Thymus (tissue), 14 donors: ENCODE measurements at places on chromosomes 5 and 9. TPM values are rescaled to one million over a fixed set of nuclear protein-coding genes. Genes with fewer than 3 reads are reported as not detected.
A peak's percentile ranks its signal among the peaks of the same experiment; 100 is the strongest.

Gene KDM4C
- 36.2 TPM for total RNA-seq

Gene IFNB1
- total RNA-seq, result 0.05 TPM

Gene PCDHGB7
- 0.85 TPM for total RNA-seq

Gene PRSS3
- 5.7 TPM for total RNA-seq

Gene TAF11L5
- not detected for total RNA-seq

Gene PRR7
- total RNA-seq, result 3.6 TPM

Gene TAF11L11
- total RNA-seq, result not detected

Gene FOXD4L3
- total RNA-seq, result 0.94 TPM

Gene ICE1
- total RNA-seq, result 20.3 TPM

DNA sequence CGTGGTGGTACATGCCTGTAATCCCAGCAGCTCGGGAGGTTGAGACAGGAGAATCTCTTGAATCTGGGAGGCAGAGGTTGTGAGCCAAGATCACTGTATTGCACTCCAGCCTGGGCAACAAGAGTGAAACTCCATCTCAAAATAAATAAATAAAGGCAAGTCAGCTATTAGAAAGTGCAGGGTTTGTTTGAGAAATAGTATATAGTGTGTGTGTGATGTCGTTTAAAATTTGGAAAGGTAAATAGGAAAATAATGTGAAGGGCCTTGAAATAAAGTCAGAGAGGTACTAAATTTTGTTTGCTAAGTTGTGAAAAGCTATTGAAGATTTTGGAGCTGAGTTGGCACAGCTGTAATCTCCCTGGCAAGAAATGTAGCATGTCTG, 17.8 kb downstream of the ZNF131 start:
- DNase-seq, result no peak

DNA sequence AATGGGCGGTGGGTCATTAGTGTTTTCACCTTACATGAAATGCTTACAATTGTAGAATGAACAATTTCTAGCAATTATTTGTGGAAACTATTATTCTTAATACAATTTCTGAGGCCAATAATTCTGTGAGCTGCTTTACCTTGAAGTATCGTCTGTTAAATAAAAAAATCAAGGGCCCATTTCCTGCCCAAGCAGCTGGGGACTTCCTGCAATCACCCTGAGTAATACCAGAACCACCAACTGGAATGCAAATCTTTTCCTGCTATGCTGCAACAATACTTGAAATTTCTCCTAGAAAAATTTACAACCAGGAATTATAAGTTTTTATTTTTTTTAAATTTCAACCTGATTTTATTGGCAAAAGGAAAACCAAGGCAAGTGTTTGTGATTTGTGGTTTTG, 52.6 kb downstream of the ADAMTS16 start:
- no peak for DNase-seq

DNA sequence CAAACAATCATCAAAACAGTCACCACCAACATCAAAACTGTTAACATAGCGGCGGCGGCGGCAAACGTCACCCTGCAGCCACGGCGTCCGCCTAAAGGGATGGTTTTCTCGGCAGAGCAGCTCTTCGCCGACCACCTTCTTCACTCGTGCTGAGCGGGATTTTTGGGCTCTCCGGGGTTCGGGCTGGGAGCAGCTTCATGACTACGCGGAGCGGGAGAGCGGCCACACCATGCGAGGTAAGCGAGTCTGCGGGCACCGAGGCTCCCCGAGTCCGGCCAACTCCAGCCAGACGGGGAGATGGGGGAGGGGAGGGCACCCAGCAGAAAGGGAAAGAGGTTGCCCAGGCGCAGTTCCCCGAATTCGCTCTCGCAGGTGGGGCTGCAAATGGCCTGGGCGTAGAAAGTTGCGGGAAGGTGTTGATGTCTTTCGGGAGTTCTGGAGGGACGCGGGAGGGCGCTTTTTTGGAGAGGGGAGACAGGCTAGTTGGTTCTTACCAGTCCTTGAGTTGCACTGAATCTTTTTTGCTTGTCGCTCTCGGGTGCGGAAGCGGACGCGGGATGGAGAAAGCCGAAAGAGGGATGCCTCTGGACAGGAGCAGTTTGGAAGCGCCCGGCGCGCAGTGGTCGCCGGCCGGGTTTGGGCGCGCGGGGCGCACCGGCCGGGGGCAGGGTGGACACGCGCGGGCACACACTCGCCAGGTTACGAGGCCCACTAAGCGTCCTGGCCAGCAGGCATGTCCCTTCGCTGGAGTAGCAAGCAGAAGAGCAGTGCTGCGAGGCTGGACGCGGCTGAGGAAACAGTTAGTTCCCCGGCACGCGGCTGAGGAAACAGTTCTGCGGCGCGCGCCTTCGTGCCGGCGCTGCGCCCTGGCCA, 849 bp downstream of the RORB start:
- DNase-seq, result no peak

DNA sequence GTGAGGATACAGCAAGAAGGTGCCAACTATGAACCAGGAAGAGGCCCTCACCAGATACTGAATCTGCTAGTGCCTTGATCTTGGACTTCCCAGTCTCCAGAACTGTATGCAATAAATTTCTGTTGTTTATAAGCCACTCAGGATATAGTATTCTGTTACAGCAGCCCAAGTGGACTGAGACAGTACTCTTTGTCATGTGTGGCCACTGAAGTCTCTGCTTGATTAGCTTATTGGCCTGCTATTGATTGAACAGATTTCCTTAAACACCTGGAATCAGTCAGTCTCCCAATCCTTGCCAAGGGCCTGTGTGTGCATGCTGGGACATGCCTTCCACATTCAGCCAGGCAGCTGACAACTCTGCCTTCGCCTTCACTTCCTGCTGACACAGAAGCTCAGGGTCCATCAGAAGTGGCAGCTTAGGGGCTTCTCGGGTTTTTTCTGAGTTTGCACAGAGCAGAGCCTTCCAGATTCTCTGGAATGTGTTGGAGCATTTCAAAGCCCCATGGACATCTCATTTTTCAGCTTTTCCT, 13.7 kb upstream of the ROR2 start:
- DNase-seq, result no peak

DNA sequence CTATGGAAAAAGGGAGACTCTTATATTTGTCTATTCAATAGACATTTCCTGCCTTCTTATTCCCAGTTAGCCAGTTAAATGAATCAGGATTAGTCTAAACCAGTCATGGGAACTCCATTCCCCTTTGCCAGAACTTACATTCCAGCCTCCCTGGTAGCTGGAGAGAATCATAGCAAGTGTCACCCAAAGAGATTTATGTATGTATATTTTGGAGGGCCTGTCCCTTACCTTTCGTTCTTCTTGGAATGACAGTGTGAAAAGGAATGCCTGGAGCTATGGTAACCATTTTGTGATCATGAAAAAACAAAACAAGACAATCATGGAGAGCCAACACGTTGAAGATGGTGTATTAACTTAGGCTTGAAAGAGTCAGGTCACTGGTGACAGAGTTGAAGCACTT, 627.7 kb downstream of the CCDC171 start:
- no peak for DNase-seq

DNA sequence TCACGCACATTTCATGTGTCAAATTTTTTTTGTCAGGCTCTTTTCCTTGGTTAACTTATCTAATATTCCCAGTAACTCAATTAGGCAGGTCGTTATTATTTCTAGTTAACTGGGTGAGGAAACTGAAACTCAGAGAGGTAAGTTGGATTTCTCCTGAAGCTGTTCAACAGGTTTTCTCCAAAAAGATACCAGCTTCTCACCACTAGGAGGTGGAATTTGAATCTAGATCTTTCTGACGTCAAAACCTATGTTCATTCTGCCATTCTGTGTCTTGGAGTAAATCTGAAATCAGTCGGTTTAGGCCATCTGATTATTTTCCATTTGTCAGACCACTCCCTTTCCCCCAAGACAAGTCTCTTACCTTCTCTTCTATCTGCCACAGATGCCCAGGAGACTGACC, 572.9 kb downstream of the ACTL7B start:
- no peak for DNase-seq

- no peak for DNase-seq
Measured at GRCh38 chr5:83059341-83059740, 17.9 kb downstream of the TMEM167A start.

DNA sequence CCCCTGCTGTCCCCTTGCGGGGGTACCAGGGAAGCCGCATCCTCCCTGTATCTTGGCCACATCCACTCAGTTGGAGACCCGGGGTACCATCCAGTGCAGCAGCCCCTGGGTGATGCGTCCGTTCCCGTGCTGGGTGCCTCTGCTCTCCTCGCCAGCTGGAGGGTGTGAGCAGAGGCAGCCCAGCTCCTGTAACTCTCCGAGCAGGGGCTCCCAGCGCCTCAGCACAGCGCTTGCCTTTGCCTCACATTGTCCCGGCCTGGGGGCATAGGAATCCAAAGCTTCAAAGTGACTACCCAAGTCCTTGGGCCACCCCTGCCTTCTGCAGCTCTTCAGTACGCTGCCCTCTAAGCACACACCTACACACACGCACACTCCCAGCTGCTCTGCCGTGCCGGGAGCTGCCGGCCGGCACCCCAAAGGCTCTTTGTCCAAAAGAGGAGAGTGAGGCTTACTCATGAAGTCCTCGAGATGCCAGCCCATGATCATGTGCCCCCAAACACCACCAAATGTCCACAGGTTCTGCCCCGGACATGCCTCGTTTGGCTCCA, 733 bp downstream of the ANGPTL2 start:
- DNase-seq, result no peak

GRCh38 chr9:130432796-130433167, 12.0 kb upstream of the ASS1 start:
- no peak for DNase-seq

GRCh38 chr5:123273095-123273494, 150.1 kb downstream of the CEP120 start:
- no peak for DNase-seq

DNA sequence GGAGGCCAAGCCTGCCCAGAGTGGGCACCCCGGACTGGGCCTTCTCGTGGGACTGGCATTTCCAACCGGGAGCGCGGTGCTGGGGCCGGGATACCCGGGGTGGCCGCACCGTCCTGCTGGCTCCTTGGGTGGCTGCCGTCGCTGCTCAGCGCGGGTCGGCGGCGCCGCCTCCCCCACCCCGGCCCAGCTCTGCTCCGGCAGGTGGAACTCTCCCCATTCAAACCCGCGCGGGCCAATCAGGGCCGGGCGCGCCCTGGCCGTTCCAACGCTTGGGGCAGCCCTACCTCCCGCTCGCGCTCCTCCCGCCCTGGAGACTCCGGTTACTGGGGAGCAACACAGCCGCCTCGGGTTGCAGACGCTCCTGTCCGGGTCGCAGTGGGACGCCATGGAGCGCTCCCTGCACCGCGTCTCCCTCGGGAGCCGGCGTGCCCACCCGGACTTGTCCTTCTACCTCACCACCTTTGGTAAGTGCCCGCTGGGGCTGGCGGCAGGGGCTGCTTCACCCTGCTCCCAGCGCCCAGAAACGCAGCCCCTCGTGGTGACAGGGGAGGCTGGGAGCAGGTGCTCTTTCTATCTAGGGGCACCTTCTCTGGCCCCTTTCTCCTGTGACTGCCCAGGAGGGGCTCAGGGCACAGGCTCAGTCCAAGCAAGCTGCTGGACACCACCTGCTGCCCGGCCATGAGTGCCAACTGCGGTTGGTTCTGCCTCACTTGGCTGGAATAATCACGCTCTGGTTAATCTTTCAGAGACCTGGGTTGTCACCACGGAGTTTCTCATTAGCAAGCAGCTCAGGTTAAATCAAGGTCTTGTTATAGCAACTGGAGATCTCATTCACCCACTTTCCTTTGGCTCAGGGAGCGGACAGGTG, at the start of gene RGS3:
TSS of gene RGS3 (plus strand) at position 310 of the 868 bp plus-strand sequence. CDS start at position 386, 76 bp downstream.
- peak; percentile 18 for DNase-seq

GRCh38 chr5:124468671-124469411, 277.6 kb downstream of the ZNF608 start:
- no peak for DNase-seq

DNA sequence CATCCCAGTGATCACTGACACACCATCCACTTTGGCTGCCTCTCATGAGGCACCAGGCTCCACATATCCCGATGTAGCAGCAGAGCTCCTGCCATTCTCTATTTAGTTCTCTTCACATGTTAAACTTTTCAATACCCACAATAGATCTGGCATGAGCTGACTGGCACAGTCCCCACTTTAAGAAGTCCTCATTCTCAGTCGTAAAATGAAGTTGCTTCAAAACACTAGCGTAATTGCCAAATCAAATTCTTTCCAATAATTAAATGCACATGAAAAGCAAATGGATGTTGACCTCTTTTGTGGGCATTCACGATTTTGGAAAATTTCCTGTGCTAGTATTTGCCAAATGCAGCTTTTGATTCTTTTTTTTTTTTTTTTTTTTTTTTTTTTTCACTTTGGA, 32.4 kb downstream of the HAPLN1 start:
- DNase-seq, result no peak

DNA sequence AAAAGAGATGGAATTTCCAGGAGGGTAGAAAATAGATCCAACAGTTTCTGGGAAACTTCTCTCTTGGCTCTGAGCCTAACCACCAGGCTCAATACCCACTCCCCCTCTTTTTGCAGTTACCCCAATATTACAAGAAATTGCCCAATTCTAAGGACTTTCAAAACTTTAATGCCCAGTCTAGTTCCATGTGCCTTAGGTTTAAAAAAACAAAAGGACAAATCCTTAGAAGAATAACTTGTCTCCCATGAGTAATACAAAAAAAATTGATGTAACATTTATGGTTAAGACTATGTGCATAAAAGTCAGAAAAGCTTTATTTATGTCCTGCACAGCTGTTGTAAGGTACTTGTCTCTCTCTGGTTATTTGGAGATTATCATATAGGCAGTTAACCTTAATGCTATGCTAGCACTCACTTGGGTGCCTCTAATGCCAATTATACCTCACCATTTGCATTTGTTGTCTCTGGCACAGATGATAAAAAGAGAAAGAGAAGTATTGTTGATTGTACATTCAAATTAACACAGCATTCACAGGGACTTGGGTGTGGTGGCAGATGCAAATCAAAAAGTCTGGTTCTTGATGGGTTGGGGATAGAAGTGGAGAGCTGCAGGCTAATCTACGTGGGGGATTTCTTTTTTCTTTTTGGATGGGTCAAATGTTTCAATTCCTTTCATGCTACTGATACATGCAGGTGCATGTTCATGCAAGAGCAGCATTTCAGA, 159.4 kb downstream of the PIK3R1 start:
- DNase-seq, result no peak

DNA sequence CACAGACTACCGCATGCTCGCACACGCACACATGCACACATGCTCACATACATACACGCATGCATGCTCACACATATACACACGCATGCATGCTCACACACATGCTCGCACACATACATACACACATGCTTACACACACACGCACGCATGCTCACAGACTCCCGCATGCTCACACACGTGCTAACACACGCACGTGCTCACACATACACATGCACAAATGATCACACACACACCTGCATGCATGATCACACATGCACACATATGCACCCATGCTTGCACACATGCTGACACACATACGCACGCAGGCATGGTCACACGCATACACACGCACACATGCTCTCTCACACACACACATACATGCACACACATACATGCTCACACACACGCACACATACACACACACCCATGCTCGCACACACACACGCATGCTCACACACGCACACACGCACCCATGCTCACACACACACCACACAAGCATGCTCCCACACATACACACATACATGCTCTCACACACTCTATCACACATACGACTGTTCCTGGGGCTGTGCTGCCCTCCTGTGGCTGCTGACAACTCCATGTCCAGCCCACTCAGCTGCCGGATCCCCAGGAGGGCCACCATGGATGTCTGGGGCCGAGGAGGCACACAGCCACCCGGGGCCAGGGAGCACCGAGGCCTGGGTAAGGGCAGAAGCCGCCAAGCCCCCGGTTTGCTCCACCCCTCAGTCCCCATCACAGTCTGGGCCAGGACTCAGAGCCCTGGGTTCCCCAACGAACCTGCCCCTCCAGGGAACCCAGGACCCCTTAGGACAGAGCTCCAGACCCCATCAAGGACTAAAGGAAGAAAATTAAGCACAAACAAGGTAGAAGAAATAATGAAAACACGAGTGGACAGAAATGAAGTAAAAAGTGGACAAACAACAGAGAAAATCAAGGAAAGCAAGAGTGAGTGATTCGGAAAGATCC, 31.4 kb upstream of the EGFL7 start:
- DNase-seq, result peak; percentile 69
